Naive thymus-derived CD8-positive, alpha-beta T cell (primary cell): ENCODE measurements at places on chromosomes 16 and 17. TPM values are rescaled to one million over a fixed set of nuclear protein-coding genes. Genes with fewer than 3 reads are reported as not detected.

CCDC200 gene
- total RNA-seq: 2.1 TPM

TSPAN10 gene
- 0.80 TPM for total RNA-seq

BICDL2 gene
- total RNA-seq: not detected

SRCIN1 gene
- 0.16 TPM for total RNA-seq

DLX3 gene
- total RNA-seq: not detected

RAMP2 gene
- not detected for total RNA-seq

ANKFN1 gene
- total RNA-seq: not detected

OTOA gene
- total RNA-seq: 0.14 TPM

SHMT1 gene
- 20.1 TPM for total RNA-seq

AFMID gene
- 2.4 TPM for total RNA-seq

JMJD6 gene
- total RNA-seq: 37.8 TPM

LITAFD gene
- not detected for total RNA-seq

SLC12A3 gene
- total RNA-seq: not detected

CAPNS2 gene
- total RNA-seq: not detected
